ENCODE measurements at places on chromosomes 1 and 21.

GRCh38 chr1:112954017-112954650, 1.9 kb downstream of the SLC16A1 start:
- no peak for DNase-seq

GRCh38 chr1:109762821-109763645, 690 bp downstream of the EPS8L3 start:
- DNase-seq: no peak

DNA sequence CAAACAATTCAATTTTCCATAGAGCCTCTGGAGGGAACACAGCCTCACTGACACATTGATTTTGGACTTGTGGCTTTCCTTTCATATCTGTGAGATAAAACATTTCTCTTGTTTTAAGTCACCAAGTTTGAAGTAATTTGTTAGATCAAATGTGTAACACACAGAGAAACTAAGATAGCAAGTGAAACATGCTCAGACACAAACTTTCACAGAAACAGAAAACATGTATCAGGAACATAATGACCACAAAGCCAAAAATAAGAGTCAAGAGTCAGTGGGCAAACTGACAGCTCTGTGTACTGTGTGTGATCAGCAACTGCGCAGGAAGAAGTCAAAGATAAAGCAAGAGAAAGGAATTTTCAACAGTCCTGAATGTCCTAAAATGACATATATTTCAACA, 1237.5 kb downstream of the AMY1C start:
- no peak for DNase-seq

GRCh38 chr21:41160036-41160435, 7.9 kb upstream of the BACE2 start:
- no peak for DNase-seq

DNA sequence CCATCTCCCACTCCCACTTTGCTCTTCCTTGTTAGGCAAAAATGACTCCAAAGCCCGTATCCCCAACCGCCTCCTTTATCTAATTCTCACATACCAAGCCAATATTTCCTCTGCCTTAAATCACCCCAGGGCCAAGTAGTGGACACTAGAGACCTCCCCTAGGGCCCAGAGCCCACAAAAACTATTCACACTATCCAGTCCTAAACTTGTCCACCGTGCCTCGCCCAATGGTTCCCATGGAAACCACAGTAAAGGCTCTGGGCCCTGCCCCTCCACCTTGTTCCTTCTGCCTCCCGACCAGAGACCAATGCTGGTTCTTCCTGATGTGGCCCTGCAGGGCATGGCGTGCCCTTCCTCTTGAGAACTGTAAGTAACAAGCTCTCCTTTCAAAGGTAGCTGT, 11.8 kb downstream of the CFAP107 start:
- no peak for DNase-seq

DNA sequence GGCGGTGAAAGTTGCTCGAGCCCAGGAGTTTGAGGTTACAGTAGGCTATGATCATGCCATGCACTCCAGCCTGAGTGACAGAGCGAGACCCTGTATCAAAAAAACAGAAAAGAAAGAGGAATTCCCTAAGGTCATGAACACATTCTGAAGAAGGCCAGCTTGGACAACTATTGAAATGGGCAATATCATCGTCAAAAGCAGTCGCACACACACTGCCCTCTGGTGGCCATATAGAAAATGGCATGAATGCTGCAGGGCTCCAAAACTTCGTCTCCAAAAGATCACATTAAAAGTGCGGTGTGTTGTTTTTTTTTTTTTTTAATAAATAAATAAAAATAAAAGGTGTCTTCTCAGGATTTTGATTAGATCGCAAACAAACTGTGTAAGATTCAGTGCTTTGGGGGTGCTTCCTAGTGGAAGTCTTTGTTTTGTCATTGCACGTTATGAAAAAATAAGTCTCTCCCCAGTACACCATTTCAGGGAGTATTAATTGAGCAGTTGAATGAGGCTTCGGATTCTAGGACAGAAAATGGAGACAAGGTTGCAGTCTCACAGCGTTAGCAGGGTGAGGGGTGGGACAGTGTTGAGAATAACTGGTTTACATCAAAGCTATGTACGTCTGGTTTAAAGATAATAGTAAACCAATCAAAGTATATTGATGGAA, 87.5 kb upstream of the FMN2 start:
- DNase-seq: no peak

- no peak for DNase-seq
These were observed 70.1 kb upstream of the CASZ1 start for GRCh38 chr1:10866321-10867093.

GRCh38 chr1:77316006-77316405, 34.2 kb downstream of the AK5 start:
- DNase-seq: no peak

- no peak for DNase-seq
These were observed 43.0 kb upstream of the RAP1A start for GRCh38 chr1:111576547-111576946.

DNA sequence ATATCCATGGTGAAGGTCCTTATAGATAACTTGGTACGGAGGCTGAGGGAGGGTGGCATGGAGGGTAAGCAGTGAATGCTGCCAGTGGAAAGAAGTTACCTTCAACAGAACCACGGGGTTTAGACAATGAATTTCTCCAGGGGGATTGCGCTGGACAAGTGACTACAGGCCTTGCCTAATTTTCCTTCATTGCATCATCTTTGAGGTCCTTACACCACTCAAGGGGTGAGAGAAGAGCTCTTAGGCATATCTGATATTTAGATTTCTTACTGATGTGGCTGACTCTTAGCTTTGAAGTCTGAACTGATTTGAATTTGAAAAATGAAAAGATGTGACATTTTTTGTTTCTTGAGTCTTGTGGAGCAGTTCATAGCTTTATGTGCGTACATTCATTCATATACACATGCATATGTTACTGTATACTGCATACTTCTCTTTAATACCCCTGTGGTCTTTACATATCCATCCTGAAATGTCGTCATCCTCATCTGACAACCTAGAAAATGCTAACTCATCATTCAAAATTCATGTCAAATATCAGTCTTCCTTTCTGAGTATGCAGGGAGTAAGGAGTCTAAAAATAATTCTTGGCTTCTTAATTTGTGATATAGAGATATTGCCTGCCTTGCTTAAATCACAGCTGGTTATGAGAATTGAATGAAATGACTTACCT, 63.6 kb downstream of the DNM3 start:
- DNase-seq: no peak

DNA sequence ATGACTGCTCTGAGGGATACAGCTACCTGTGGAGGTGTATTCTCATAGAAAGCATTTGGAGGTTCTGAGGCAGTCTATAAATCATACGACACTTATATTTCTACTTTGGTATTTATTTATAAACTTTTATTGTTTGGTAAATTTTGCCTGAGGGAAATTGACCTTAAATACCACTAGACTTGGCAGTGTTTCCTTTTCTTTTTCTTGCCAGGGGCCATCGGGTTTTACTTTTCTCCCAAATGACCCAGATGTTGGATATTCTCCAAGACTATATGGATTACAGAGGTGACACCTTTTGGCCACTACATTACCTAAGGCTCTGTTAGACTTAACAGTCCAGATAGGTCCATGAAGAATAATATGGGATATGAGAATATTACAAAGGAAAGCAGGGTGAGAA, 28.2 kb downstream of the CHD1L start:
- DNase-seq: no peak

GRCh38 chr1:117695796-117696490, 90.1 kb downstream of the TENT5C start:
- DNase-seq: no peak

DNA sequence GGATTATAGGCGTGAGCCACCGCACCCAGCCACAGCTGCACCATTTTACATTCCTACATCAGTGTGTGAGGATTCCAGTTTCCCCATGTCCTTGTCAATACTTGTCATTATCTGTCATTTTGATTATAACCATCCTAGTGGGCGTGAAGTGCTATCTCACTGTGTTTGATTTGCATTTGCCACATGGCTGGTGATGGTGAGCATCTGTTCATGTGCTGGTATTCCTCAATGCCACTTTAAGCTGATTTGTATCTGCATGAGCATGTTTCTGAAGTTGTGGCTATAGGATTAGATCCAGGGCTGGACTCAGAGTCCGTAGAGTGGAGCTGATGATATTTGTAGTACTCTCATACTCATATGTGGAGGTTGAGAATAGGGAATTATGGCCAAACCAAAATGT, 36.6 kb downstream of the SRRM1 start:
- DNase-seq: no peak

GRCh38 chr1:71944006-71944405, 338.3 kb downstream of the NEGR1 start:
- DNase-seq: no peak

GRCh38 chr1:206116873-206117150, 376 bp downstream of the AVPR1B start:
- DNase-seq: no peak

GRCh38 chr1:85611425-85611824, 30.9 kb downstream of the CCN1 start:
- DNase-seq: no peak

DNA sequence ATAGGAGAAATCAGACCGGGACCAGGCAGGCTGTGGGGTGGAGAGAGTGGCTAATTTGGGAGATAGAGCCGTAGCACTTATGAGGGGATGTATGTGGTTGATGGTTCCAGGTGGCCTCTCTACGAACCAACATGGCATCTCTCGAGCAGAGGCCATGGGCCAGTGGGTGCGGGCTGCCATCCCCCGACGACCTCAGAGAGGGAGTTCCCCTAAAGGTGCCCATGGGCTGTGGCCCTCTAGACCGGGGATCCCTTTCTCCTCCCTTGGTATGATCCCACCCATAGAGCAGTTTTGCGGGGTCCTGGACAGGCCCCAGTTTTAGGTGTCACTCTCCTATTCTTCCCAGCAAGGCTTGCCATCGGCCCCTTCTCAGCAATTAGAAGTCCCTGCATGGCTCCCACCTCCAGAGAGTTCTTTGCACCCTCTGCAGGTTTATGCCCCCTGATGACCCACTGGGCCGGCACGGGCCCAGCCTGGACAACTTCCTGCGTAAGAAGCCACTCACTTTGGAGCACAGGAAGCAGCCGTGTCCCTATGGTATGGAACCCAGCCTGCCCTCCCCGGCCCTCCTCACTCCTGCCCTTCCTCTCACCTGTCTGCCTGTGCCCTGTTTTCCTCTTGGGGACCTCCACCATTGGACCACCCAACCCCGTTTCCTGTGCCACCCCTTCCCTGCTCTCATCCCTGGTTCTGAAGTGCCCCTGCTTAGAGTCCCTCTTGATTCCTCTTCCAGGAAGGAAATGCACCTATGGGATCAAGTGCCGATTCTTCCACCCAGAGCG, 7.8 kb downstream of the ZC3H12A start:
- DNase-seq: no peak

DNA sequence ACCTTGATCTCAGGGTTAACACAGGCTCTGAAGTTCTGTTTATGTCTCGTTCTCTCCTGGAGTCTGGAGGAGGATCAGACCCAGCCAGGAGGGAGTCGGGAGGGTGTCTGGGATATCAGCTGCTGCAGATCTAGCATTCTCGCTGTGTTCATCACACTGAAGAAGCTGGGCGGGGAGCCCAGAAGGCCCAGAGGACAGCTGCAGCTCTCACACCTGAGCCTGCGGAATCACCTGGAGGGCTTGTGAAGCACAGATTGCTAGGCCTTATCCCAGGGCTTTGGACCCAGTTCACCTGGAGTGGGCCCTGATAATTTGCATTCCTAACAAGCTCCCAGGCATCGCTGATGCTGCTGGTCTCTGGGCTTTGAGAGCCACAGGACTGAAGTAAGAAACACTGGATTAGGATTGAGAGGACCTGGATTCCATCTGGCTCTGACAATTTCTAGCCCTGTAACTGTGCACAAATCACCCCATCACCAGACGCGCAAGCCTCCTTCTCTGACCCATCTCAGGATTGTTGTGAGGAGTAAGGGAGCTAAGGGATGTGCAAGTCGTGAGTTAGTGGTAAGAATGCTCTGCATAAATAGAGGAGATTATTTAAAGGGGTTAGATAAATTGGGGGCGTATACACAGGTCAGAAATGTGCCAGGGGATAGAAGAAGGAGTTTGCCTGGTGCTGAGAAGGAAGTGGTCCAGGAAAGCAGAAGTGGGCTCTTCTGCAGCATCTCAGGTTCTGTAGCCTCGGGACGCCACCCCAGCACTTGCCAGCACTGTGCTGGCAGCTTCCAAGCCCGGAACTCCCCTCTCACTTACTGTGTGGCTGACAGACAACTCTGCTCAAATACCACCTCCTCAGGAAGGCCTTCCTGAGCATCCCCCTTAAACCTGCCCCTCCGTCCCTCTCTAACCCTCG, 19.1 kb downstream of the ABCA4 start:
- DNase-seq: no peak

GRCh38 chr21:42081931-42082381, 10.8 kb downstream of the UMODL1 start:
- no peak for DNase-seq

DNA sequence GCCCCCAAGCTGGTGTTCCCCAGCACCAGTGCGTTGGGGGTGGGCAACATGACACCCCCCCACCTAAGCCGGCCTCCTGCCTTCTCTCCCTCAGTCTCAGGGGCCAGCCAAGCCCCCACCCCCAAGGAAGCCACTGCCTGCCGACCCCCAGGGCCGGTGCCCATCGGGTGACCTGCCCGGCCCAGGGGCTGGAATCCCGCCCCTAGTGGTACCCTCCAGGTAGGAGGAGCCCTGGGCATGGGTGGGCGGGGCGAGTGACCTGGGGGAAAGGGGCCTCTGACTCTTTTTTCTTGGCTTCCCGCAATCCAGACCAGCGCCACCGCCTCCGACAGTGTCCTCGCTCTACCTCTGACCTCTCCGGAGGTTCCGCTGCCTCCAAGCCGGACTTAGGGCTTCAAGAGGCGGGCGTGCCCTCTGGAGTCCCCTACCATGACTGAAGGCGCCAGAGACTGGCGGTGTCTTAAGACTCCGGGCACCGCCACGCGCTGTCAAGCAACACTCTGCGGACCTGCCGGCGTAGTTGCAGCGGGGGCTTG, 1.3 kb upstream of the EFNA4 start:
- no peak for DNase-seq

DNA sequence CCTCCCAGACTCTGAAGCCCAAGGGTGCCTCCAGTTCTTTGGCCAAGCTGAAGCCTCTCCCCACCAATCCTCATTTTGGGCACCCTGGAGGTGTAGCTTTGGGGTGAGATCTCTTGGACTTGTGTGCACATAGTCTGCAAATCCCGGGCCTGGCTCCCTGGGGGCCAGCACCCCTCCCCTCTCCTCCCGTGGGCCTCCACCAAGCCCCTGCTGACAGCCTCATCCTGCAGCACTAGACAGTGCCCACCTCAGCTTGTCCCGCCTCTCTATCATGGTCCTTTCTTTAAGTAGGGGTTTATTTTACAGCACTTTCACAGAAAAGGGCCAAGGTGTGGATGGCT, 3.2 kb downstream of the GJC2 start:
- DNase-seq: no peak

DNA sequence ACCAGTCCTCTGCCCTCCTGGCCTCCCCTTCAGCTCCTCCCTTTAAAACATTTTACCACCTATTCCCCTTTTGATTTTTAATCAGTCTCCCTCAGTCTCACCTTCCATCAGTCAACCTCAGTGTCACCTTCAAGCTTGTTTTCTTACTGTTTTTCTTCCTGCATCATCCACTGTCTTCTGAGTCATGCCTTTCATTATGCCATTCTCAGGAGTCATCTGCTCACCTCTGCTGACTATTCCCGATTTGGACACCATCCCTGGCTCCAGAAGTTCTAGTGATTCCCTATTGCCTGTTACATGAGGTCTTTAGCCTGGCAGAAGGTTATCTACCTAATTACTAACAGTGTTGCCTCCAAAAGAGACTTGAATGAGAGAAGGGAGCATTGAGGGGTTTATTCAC, 23.9 kb downstream of the NFASC start:
- DNase-seq: no peak

- DNase-seq: no peak
These were observed 79.3 kb upstream of the IRF2BP2 start for GRCh38 chr1:234689236-234689635.
